Activated CD4-positive, alpha-beta T cell treated with anti-CD3 and anti-CD28 coated beads for 36 hours (primary cell): ENCODE measurements at places on chromosomes 6 and 20. TPM values are rescaled to one million over a fixed set of nuclear protein-coding genes. Genes with fewer than 3 reads are reported as not detected.

The OR2H1 gene
- not detected for total RNA-seq

DNA sequence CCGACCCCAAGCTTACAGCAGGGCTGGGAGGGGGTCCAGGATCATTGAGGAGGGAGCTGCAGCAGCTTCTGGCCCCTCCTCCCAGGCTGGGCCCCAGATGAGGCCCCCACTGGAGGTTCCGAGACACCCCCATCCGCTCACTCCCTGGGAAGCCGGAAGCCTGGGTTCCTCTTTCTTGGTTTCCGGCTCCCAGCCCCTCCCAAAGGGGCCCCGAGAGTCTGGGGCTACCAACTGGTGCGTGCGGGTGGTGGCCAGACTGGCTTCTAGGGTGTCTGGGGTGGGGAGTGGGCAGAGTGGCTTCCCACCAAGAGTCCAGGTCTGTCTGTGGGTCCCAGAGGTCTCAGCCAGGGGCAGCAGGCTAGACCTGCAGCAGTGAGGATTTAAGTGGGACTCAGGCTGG, 2.2 kb downstream of the RGS19 start:
- peak overlapping the region; percentile 88 for H3K27ac ChIP-seq
- peak; percentile 69 for DNase-seq
- H3K4me3 ChIP-seq = peak overlapping the region; percentile 90
- H3K27me3 ChIP-seq = no peaks in the 10 kb centered on the region

DNA sequence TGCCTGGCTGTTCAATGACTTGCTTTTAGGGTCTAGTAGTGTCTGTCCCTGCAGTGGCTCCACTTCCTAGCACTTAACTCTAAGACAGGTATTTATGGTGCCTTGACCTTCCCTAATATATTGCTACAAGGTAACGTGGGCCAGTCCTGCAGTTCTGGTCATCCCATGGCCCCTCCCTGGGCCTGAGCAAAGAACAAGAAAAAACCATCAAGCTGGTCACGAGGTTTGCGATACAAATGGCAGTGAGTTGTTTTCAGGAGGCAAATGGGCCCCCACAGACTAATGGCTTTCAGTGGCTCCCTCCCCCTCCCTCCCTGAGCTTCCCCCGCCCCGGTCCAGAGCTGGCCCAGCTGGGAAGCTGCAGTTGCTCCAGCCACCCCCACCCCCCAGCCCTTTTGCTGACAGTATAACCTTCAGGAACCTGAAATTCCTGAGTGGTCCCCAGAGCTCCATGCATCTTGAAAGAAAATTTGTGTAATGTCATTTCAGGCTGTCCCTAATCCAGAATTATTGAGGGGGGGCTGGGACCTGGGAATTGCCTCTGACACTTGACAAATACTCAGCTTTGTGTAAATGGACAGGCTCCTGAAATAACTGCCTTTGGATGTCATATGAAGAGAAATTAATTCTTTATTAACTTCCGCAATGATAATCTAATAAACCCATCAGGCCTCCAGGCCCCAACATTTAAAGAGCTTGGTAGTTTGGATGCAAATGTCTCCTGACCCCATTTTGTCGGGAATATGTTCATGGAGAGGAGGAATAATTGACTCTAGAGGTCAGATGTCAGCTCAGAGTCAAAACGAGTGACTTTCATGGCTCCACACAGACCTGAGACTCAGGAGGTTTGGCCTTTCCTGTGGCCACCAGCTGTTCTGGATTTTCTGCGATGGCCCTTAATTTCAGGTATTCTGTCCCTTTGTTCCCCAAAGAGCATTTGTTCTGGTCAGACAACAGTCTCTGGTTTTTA, 153.2 kb upstream of the TOP1 start:
- H3K27ac ChIP-seq = no peak overlapping the region
- no peaks in the 10 kb centered on the region for H3K27me3 ChIP-seq
- no peaks in the 10 kb centered on the region for H3K4me1 ChIP-seq

DNA sequence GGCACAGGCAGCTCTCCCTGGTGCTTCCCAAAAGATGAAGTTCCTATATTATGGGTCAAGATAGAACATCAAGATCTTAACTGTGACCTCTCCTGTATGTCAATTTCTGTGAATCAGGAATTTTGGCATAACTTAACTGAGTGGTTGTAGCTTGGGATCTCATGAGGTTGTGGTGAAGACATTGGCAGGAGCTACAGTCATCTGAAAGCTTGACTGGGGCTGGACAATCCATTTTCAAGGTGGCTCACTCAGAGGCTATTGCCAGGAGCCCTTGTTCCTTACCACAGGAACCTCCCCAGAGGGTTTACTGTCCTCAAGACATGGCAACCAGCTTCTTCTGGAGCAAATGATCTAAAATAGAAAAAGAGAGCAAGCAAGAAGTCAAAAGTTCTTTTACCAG, 252.2 kb downstream of the ADGB start:
- H3K27ac ChIP-seq = peak overlapping the region; percentile 80
- H3K36me3 ChIP-seq = peaks cover 3% of the 10 kb centered on the region
- H3K4me3 ChIP-seq = no peak overlapping the region
- no peak for DNase-seq
- peaks cover 4% of the 10 kb centered on the region for H3K27me3 ChIP-seq
- peaks cover 43% of the 10 kb centered on the region for H3K4me1 ChIP-seq
